ENCODE measurements at places on chromosomes 11 and 22.

- no peak for DNase-seq
Observed at GRCh38 chr11:64753380-64754123, 6.2 kb downstream of the PYGM start.

DNA sequence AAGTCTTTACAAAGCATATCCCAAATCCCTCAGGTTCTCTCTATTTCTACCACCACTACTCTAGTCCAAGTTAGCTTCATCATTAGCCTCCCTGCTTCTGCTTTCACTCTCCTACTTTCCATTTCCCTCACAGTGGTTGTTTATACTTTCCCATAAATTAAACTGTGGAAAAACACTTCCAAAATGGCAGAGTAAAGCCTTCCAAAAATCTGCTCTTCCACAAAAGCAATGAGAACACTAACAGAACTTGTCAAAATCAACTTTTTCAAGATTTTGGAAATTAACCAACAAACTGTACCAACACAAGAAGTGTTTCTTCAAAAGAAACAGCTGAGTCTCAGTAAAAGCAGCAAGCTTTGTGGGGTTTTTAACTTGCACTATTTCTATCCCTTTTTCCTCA lies 71.8 kb downstream of the TTC28 start:
- no peak for DNase-seq

DNA sequence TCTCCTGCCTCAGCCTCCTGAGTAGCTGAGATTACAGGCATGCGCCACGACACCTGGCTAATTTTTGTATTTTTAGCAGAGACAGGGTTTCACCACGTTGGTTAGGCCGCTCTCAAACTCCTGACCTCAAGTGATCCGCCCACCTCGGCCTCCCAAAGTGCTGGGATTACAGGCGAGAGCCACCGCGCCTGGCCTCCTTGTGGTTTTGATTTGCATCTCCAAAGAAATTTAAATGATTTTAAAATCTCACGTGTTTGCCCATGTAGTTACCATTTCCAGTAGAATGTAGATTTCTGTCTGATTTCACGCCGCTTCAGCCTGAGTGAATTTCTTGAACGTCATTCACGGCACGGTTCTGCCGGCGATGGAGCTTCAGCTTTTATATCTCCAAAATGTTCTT lies 55.8 kb downstream of the IGF2 start:
- DNase-seq = no peak

- no peak for DNase-seq
Observed at GRCh38 chr11:121762820-121763219, 310.1 kb upstream of the SORL1-AS1 start.

DNA sequence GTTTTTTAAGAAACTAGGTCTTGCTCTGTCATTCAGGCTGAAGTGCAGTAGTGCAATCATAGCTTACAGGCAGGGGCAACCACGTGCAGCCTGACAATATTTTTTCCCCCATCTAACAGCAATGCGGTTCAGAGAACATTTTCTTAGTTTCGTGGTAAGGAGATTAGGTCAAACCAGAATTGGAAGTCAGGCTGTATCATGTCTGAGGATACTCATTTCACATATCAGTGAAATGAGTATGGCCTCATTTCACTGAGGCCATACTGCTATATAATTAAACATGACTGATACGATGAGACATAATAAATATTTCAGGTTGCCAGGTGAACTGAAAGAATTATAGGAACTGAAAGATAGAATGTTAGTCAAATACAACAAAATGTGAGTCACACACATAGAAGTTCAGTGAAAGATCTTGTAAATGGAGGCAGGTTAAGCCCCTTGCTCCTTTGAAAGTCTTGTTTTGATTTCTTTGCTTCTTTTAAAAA lies 32.5 kb upstream of the IZUMO1R start:
- DNase-seq = no peak

Measured in non-pigmented ciliary epithelial cell (primary cell).